Stimulated activated CD4-positive, alpha-beta T cell treated with anti-CD3 and anti-CD28 coated beads, TNF-alpha, amount 100 ng/mL, for 1 hour (primary cell): ENCODE measurements at places on chromosomes 3 and 15.

DNA sequence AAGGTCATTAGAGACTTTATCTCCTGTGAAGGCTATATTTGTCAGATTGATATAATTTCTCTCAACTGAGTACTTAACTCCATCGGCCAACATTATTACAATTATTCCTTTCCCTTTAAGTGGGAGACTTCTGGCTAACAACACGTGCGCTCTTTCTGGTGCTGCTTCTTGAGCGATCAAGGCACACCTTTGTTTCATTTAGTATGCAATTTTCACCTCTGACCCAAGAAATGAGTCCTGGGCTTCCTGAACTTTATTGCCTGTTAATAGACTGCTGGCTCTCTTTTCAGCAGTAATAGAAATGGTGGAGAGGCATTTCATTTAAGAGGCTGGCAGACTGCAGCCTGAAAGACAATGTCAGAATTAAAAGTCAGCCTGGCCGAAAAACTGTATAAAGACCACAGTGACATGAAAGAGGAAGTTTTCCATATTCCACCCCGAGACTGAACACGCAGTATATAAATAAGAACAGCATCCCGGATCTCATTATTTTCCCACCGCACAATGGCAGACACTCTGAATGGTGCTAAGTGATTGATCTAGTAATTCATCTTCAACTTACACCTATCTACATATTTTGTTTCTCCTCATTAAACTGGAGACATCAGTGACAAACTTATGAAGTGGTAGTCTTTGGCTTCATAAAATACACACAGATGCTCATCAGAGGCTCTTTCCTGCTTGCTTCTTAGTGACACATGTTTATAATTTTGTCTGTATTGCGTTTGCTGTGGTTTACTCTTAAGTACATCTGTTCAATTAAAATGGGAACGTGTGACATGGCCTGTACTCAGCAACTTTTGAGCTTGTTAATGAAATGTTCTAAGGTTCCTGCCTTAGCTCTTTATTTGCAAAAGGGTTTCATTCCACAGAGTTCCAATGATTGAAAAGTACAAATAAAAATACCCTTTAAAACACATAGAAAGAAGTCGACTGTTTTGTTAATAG is 299.9 kb downstream of the MECOM start:
- no peak for DNase-seq

DNA sequence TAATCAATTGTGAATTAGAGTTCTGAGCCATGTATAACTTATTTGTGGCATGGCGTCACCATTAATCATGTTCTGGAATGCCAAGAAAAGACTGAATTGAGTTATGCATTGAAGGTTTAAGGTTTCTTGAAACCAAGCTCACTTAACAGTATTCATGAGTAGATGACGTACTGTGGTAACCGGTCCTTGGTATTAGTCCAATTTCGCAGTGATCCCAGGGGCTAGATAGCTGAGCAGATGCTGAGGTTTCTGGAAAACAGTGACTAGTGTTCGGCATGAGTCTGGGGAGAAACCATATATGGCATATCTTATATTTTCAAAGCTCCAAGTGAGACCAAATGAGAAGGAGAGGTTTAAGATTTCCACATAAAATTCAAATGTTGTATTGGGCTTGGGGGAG is 218.3 kb upstream of the LYSMD4 start:
- DNase-seq, result no peak

- no peak for DNase-seq
These were observed 187.3 kb downstream of the KCNAB1 start for GRCh38 chr3:156307704-156308103.

GRCh38 chr15:36885771-36886170 is 214.6 kb downstream of the MEIS2 start:
- DNase-seq, result no peak

DNA sequence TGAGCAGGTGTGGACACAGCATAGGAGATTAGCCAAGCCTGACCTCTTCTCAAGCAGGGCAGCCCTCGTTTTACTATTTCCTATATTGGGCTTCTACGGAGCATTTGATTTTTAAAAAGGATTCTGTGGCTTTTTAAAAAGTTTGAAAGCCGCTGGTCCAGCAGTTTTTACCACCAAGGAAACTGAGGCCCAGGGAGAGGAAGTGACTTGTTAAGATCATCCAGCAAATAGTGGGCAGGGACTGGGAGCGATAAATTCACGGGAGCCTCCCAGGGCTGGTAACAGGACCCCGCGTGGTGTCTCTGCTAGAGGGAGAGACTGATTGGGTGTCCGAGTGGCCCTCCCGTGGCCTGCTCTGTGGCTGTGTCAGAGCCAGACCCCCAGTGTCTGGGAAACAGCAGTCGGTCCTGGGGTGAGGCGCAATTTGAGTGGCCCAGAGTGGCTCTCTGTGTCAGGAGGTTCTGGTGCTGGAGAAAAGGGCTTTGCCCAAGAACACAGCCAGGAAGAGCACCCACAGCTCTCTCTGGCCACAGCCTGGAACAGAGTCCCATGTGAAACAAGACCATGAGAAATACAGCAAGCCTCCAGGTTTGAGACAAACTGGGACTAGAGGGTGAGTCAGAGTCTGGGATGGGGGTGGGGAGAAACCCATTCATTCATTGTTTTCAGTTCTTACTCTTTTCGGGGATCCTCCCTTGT is 4.2 kb downstream of the FURIN start:
- no peak for DNase-seq

GRCh38 chr15:56456229-56456628 is 8.7 kb downstream of the MNS1 start:
- no peak for DNase-seq
